ENCODE measurements at places on chromosomes 7 and 10.

DNA sequence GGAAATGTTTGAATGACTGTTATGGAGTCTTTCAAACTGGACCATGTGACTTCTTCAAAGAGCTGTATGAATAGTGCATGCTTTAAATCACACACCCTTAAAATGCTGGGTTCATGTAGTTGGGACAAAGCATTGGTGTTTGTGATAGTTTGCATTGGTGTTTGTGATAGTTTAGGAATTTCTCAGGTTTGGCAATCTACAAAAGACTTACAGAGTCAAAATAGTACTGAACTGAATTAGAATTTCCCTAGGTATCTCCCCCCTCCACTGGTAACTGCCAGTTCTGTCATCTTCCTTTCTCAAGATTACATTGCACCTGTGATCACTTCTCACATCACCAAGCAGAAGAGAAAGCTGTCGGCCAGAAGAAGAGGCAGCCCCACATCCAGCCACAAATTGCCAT, 261.1 kb downstream of the GATA3 start:
- no peak for DNase-seq

DNA sequence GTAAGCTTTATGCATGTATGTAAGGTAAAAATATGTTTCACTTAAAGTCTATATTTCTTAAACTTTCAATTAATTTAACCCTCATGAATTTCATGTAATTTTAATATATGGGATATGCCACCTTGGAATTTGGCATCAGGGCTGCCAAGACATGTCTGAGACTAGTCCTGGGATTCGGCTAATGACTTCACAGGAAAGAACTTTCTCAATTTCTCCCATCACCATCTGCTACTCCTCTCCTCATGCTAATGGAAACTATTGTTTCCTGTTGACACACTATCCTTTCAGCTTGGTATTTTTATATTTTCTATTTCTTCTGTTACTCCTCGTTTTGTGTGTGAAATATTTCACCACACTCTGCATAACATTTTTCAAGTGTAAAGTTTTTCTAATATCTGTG, 205.9 kb downstream of the ARL4A start:
- no peak for DNase-seq

- DNase-seq, result no peak
These were observed 73.2 kb upstream of the MGMT start for GRCh38 chr10:129393812-129394211.

- DNase-seq, result no peak
These were observed 147.1 kb downstream of the BUB3 start for GRCh38 chr10:123301077-123301857.

- DNase-seq, result no peak
These were observed 768.8 kb downstream of the GRM8 start for GRCh38 chr7:126483972-126484371.

- DNase-seq, result no peak
These were observed 45.3 kb downstream of the TMEM178B start for GRCh38 chr7:141119187-141119586.

DNA sequence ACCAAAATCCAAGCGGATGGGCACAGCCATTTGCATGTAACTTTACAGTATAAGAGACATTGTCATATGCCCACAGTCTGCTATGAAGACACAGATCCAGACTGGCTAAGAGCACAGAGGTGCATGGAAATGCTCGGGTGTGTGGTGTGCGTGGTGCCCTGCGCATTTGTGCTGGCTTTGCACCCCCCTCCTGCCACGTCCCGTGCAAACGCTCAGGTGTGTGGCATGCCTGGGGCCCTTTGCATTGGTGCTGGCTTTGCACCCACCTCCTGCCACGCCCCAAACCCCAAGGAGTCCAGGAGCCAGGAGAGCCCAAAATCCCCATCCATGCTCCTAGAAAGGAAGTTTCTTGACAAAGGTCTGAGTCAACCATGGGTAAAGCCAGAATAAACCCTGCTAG, 306.2 kb downstream of the PTPRN2 start:
- DNase-seq, result no peak

- no peak for DNase-seq
These were observed 49.6 kb downstream of the ITPRID1 start for GRCh38 chr7:31563522-31563921.

- no peak for DNase-seq
These were observed 49.7 kb downstream of the NRAP start for GRCh38 chr10:113613977-113614690.

- DNase-seq, result no peak
These were observed 19.0 kb upstream of the CAPZA2 start for GRCh38 chr7:116843378-116843777.
